Mammary epithelial cell (primary cell): ENCODE measurements at places on chromosomes 1 and 21. TPM values are rescaled to one million over a fixed set of nuclear protein-coding genes. Genes with fewer than 3 reads are reported as not detected.

DNA sequence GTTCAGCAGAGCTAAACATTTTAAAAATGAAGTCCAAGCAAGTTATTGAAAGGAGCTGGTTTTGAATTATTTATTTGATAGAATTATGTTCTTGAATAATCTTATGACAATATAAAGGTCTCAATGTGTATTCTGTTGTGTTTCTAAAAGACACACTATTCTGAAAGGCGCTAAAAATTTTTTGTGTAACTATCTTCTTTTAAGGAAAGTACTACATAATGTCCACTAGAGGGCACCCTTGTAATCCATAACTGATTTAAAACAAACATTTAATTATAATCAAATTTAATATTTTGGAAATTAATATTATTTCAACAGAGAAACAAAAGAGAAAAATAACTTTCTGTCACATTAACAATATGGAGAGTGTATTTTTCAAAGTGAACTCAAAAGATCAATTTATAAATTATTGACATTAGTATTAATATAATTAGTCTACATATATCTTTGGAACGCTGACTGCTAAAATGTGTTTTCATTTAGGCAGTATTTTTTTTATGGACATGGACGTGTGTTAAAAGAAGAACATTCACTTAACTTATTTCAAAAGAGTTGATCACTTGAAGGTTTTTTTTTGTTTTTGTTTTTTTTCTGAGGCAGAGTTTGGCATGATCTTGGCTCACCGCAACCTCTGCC lies 248.4 kb downstream of the DENND1B start:
- DNase-seq: peak; percentile 2

DNA sequence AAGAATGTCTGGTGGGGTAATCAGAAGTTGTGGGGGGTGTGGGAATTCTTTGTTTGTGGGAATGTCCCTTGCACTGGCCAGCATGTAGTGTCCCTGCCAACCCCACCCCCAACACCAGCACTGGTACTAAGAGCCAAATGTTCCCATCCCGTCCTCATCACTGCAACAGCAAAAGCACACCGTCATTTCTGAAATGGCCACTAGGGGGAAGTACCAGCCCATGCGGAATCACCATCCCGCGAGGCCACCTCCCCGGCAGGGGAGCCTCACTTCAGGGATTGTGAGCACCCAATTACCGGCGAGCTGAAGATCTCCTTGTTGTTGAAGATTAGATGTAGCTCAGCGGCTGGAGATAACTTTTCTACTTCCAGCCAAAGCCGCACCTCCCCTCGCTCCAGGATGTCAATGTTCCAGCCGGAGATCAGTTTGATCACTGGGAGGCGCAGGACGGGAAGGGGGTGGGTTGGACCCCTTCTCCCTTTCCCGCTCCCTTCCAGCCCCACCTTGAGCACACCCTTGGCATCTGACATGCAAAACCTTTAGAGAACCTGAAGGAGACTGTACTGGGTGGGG lies 41.0 kb downstream of the MYOM3 start:
- DNase-seq: peak; percentile 75

- no peak for DNase-seq
Observed at GRCh38 chr1:247824023-247824422, at the start of gene OR14A16. TSS of gene OR14A16 (minus strand) at chr1:247824119. CDS start at chr1:247815729, 8,390 bp downstream.

- peak; percentile 58 for DNase-seq
Observed at GRCh38 chr1:245874942-245875580, 632.0 kb downstream of the SMYD3 start.

Gene FBXO2
- 138 TPM for total RNA-seq

DNA sequence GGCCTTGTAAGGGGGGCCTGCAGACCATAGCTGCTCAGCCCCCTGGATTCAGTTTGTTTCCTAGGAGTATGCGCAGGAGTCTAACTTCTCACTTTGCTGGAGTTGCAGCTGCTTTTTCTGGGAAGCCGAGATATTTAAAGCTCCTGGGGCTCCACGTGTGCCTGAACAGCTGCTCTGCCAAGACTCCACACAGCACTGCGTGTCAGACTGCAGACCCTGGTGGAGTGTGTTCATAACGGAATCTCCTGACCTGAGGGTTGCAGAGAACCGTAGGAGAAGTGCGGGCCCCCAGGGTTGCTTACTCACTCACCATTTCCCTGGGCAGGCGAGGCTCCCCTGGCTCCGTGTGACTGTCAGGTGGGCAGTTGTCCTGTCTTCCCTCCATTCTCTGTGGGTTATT lies 474.3 kb upstream of the TMPRSS15 start:
- DNase-seq: no peak

DNA sequence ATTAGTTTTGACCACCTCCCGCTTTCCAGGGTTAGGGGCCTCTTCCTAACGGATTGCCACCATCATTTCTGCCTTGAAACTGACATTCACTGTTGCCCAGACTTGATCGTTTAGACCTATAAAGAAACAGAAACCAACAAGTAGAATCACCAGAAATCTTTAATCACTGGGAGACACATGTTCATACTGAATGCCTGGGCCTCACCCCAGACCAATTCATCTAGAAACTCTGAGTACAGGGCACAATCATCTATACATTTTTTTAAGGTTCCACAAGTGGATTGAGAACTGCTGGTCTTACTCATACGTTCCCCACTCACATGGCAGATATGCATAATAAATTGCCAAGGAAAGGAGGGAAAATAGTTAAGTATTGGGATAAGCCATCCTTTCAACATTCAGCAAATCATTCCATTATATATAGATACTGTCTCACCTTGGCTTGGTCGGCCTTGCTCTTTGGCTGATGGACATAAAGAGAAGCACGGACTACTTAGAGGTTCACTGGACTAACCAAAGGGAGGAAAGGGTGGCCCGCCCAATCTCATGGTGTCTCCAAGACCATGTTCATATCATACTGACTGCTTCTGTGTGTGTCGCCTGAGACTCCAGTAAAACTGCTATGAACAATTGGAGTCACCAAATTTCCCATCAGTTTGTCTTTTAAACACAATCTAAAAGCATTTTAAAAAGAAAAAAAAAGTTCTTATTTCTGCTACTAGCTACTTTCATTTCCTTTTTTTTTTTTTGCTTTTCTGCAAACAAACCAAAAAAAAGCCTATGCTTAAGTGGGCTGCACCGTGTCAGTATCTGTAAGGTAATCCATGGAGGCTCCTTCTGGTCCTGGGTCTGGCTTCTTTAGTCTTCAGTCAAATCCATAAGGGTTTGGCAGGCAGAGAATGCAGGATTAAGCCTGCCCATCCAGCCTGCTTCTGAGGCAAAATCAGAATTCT lies 9.4 kb upstream of the TARBP1 start:
- peak; percentile 41 for DNase-seq
